Fibroblast of lung (primary cell): ENCODE measurements at places on chromosomes 3 and 15.
A peak's percentile ranks its signal among the peaks of the same experiment; 100 is the strongest.

DNA sequence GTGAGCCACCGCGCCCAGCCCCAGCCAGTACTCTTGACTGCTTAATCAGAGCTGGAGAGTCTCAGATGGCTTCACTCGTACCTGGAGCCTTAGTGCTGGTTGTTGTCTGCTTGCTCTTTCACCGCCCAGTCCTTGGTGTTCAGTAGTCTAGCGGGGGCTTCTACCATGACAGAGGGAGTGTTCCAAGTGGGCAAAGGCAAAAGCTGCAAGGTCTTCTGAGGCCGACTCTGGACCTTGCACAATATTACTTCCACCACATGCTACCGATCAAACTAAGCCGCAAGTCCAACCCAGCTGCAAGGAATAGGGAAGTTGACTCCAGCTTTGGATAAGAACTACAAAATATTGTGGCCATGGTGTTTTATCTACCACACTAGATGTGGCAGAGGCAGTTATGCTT, 6.6 kb downstream of the PARL start:
- no peak for DNase-seq

GRCh38 chr15:68910816-68911215, 19.5 kb upstream of the SPESP1 start:
- DNase-seq = no peak

- no peak for DNase-seq
Observed at GRCh38 chr15:51274956-51275355, 63.4 kb downstream of the CYP19A1 start.

DNA sequence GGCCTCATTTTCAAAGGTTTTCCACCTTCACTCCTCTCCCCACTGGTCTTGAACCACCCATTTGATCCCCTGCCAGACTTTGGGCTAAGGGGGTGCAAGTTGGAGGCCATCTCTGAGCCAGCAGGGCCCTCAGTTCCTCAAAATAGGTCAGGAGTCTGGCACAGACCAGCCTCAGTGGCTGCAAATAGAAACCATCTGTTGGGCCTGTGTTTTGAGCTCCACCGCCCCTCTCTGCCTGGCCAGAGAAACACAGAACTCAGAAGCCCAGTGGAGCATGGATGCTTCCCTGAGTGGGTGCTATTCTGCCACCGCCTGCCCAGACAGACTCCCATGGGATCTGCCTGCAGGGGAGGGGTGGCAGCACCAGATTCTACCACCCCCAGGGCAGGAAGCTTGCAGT, 56.3 kb downstream of the CORO2B start:
- no peak for DNase-seq

DNA sequence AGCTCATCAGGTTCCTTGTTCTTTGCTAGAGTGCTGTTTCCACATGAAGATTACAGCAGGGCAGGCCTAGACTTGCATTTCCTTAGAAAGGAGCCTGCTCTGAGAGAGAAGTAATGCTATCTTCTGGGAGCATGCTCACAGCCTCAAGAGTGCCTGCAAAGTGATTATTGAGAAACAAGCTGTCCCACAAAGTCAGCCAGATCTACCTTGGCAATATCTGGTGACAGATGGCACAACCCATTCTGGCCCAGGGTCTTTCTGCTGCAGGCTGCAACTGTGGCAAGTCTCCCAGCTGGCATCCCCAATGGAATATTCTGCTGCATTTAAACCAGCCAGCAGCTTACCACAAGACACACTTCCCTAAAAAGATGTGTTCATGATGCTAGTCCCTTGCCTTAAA, 29.3 kb downstream of the MTMR10 start:
- DNase-seq = no peak

GRCh38 chr3:70224337-70224736, 88.1 kb downstream of the MDFIC2 start:
- DNase-seq = no peak

DNA sequence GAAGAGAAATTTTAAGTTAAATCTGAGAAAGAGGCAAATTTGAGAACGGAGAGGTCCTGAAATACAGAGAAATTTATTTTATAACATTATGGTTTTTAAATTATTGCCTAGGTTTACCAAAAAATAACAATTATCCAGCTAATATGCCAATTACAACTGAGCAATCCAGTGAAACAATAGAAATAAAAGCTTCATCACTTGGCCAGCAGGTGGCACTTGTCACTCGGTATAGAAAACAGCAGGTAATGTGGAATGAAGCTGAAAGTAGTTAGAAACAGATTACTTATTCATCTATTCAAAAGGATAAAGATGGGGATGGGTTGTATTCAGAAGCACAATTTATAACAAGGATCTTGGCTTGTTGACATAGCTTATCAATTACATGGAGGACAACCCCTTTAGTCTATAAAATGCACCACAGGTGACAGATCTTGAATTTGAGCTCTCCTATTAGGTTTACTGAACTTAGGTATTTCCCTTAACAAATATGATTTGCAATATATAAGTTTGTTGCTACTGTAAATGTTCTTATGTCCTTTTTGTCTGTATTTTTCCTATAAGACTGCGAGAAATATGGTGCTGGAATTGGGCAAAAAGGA, 70.1 kb upstream of the GUCA1C start:
- DNase-seq = peak; percentile 63

DNA sequence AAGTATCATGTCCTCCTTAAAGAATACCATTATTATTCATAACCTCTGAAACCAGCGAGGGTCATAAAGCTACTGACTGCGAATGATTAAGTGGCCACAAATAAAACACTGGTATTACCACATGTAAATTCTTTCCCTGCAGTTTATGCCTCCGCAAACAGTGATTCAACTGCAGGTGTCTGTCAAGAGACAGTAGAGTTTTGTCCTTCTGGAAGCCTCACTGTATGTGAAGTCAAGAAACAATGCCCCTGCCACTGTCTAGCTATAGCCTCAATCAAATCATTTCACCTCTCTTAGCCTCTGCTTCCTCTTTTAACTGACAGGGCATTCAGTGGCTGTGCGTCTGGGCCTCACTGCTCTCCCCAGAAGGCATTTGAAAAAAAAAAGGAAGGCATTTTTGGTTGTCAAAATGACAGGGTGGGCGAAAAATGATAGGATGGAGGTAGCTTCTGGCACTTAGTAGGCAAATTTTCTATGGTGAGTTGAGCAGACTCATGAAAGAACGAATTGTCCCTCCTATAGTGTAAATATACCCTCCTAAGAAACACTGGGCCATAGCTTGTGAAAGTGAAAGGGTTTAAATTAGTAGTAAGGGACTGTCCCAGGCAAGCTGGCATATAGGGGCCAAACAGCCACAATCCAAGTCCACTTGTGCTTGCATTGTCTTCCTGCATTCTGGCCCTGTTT, 66.7 kb downstream of the FILIP1L start:
- peak; percentile 84 for DNase-seq
